Activated T-cell treated with anti-CD3 and anti-CD28 coated beads, Interleukin-2, amount 50 U/mL, for 4 hours (primary cell): ENCODE measurements at places on chromosomes 2 and 18. TPM values are rescaled to one million over a fixed set of nuclear protein-coding genes. Genes with fewer than 3 reads are reported as not detected.

DNA sequence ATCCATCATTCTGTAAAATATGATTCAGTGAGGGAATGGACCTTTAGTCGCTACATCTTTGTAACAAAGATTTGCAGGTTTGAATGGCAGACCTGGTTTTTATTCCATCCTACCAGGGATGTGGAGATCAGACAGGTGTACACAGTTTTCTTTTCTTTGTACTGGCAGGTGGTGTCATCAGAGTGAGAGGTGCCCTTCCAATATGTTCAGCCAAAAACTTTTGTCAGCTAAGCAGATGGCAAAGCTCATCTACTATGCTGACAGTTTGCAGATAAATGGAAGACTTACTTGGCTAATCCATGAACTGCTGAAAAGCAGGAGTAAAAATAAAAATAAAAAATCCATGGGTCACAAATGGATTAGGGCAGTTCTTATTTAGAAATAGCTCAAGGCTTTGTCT, 185.5 kb upstream of the DOK6 start:
- DNase-seq: no peak

DNA sequence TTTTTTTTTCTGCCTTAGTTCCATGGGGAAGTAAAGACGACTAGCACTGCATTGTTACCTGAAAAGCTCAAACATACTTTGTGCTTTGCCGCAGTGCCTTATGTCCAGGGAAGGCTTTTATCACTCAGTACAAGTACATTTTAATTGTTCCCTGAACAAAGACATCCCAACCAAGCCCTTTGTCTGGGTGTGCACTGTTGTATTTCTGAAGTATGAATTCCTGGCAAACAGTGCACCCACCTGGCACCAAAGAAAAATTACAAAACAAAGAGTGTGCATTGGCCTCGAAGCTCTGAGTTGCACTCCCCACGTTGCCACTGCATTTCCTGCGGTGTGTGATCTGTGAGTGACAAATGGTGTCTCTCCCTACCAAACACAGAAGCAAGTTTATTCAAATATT, 858.5 kb upstream of the PIK3C3 start:
- DNase-seq: no peak

- DNase-seq: no peak
These were observed 135.3 kb downstream of the PARD3B start for GRCh38 chr2:204680576-204680975.

- DNase-seq: no peak
These were observed 104.9 kb downstream of the NCK2 start for GRCh38 chr2:105849431-105850179.

- no peak for DNase-seq
These were observed 21.5 kb upstream of the EPC2 start for GRCh38 chr2:148623086-148623485.

GRCh38 chr18:32258558-32259204, 68.8 kb downstream of the MEP1B start:
- no peak for DNase-seq

- no peak for DNase-seq
These were observed 166.5 kb downstream of the THADA start for GRCh38 chr2:43429369-43429768.

- no peak for DNase-seq
These were observed 113.5 kb downstream of the CABLES1 start for GRCh38 chr18:23248826-23249225.

DNA sequence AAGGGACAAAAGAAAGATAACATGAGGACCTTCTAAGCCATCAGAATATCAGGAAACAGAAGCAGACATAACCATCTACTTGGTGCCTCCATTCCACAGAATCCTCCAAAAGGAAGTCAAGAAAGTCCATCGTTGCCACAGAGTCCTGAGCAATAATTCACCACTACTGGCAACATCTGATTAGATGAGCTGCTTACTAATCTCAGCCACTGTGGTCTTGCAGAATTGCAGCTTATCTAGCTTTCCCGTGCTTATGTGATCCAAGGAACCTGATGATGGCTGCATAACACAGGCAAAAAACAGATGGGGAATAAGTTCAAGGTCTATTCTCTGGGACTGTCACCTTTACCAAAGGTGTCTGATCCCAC, 278.5 kb downstream of the AFF3 start:
- no peak for DNase-seq

GRCh38 chr2:40193670-40194026, 258.2 kb downstream of the SLC8A1 start:
- DNase-seq: no peak

DNA sequence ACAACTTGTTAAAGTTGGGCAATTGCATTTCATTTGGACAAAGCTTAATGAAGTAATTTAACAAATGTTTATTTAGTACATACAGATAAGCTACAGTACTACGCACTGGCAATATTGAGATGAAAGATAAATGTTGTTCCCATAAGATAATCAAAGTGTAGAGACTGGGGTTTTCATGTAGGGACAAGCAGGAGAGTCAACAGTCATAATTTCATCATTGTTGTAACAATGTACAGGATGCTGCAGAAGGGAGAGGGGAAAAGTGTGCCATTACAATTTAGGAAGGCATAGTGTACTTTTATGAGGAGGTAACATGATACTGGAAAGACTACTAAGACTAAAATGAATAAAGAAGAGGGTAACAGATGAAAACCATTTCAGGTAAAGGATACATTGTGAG, 441.6 kb downstream of the ERBB4 start:
- no peak for DNase-seq

DNA sequence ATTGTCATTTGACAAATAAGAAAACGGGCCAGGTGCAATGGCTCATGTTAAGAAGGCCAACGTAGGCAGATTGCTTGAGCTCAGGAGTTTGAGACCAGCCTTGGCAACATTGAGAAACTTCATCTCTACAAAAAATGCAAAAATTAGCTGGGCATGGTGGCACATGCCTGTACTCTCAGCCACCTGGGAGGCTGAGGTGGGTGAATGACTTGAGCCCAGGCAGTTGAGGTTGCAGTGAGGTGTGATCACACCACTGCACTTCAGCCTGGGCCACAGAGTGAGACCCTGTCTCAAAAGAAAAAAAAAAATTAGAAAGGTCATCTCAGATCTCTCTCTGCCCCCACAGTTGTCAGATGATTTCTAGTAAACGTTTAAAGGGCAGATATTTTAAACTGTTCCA, 4.4 kb downstream of the SESTD1 start:
- DNase-seq: no peak

- no peak for DNase-seq
These were observed 74.9 kb downstream of the ATP8B1 start for GRCh38 chr18:57727952-57728807.

DNA sequence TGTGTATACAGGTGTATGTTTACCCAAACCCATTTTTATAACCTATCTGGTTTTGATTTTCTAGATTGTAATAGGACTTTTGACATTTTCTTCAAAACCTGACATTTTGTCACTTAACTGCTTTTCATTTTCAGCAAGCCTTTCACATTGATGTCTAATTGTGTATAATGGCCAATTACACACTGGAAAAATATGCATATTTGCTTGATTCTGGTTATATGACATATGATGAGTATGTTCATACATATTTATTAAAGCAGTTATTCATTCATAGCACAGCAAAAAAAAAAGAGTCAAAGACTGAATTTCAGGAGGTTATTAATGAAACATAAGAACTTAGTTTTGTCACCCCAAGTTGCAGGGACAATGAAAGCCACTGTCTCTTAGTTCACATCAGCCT, 307.7 kb upstream of the TNP1 start:
- no peak for DNase-seq

- DNase-seq: no peak
These were observed 69.8 kb downstream of the MTA3 start for GRCh38 chr2:42638080-42638784.

DNA sequence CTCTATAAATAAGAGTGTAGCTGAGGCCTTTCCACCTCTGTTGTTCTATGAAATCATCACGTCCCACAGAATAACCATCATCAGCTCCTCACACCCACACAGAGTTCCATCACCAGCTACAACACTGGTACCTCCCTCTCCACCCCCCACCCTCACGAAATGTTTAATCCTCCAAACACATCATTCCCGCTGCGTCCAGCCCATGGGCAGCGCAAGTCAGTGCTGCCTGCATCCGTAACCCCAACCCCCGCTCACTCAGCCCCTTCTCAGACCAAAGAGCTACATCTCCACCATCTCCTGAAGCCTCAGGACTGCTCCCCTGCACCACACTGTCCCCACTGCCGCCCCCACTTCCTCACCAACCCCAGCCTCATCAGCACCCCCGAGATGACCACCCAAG, 19.4 kb downstream of the DNMT3A start:
- DNase-seq: no peak

- DNase-seq: no peak
These were observed 306.9 kb upstream of the RAB6C start for GRCh38 chr2:129672521-129672920.

DNA sequence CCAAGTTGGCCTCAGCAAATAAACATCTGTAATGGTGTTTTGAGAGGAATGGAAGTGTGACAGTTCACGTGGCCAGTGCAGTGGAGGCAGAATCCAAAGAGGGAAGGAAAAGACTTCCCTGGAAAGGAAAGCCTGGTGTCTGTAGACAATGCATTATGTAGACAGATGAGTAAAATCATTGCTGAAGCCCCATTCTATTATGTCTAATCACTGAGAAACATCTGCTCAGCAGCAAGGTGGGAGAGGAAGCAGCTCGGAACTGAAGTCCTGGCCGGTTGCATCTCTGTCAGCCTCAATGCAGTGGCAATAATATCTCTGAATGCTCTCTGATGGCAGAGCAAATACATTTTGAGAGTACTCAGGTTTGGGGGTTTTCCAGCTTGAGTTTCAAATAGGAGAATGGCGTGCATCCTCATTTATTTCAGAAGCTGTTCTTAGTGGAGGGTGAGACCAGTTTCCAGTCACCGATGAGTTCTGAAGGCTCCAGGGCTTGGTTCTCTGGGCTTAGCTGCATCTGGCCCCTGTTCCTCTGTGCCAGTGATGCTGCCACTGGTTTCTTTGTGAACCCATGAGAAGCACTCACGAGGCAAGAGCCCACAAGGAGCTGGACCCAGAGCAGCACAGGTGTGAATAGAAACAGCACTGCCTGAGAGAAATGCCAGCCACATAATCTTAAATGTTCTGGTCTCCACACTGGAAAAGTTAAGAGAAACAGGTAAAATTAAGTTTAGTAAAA, 63.3 kb downstream of the RPIA start:
- no peak for DNase-seq

GRCh38 chr2:118016911-118017310, 3.0 kb upstream of the CCDC93 start:
- DNase-seq: no peak

Gene DCDC2C
- total RNA-seq: not detected

Gene TMEM131
- total RNA-seq: 23.9 TPM

Gene CXCR4
- 17.6 TPM for total RNA-seq

Gene SUPT7L
- total RNA-seq: 23.6 TPM

Gene MC4R
- not detected for total RNA-seq

Gene SP140
- 50.6 TPM for total RNA-seq

Gene ABCG8
- total RNA-seq: not detected
